ELF-1 (cell line): ENCODE measurements at places on chromosomes 4 and X.

DNA sequence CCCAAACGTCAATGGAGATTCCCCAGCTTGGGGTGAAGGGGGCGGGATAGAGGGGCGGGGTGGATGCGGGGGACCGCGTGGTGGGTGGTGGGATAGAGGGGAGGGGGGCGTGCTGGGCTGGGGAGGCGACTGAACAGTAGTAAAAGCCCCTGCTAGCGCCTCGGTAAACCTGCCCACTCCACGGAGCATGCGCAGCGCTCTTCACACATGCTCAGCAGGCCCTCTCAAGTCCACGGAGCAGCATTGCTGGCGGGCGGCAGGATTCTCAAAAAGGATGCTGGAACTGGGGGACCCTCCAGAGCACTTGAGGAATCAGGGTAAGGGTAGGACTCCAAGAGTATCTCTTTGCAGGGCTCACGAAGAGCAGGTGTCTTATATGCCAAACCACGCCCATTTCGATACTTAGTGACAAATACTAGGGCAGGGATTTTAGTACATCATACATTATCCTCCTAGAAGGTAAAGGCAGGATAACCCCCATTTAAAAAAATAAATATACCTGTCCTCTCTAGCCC is 378 bp upstream of the RPS6KA6 start:
- DNase-seq = peak; percentile 59

GRCh38 chr4:155688211-155688610 is 21.6 kb downstream of the GUCY1A1 start:
- no peak for DNase-seq

DNA sequence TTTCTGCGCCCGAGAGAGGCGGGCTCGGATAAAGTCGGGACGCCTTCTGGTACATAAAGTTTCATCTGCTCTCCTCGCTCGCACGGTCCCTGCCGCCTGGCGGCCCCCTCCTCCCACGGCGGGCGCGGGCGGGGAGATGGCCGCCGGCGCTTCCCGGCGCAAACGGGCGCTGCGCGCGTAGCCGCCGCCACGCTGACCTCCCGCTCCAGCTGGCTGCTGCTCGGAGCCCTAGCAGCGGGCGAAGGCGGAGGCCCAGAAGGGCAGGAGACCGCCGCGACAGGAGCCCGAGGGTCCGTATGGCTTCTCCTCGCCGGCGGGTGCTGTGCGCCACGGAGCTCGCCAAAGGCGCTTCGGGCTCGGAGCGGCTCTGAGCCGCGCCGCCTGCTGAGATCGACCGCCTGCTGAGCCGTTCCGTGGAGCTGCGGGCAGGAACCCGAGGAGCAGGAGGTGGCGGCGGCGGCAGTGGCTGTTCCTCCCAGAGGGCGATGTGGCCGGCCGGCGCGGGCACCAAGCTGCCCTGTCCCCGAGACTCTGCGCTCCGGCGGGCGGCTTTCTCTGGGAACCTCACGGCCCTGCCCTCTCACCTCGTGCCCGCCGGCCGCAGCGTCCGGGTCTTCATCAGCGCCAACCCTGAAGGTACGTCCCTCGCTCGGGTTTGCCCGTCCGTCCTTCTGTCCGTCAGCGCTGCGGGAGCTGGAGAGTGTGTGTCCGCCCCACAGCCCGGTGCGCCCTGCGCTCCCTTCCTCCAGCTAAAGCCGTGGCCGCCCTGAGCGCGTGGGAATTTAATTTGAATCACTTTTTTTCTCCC is at the start of gene NWD2:
Gene NWD2, plus strand, starts transcription at position 161 of the 808 bp plus-strand sequence. Its CDS starts 325 bp downstream, at position 486.
- DNase-seq = peak; percentile 64

DNA sequence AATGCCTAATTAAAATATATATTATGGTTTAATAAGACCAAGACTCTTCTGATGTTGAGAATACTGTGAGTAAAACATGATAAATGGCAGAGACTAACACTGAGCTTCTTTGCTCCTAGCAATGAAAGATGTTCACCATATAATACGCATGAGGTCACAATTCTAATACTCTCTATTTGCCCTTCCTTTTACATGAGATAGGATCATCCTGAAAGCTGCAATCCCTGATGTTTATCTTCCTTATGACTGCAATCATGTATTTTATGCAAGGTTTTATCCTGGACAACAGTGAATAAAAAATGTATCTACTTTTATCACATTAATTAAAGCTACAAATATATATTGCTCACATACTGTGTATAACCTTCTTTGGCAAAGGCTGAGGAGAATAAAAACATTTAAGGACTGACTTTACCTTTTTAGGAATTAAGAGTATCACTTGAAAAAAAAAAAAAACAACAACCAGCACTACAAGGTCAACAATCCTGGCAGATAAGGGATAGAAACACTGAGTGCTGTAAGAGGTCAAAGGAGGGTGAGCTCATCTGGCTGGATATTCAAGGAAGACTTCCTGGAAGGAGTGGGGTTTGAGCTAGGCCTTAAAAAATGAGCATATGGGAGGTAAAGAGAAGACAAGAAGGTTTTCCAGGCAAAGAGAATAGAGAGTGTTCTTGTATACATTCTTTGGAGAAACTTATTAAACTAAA is 99.9 kb downstream of the AREG start:
- no peak for DNase-seq

DNA sequence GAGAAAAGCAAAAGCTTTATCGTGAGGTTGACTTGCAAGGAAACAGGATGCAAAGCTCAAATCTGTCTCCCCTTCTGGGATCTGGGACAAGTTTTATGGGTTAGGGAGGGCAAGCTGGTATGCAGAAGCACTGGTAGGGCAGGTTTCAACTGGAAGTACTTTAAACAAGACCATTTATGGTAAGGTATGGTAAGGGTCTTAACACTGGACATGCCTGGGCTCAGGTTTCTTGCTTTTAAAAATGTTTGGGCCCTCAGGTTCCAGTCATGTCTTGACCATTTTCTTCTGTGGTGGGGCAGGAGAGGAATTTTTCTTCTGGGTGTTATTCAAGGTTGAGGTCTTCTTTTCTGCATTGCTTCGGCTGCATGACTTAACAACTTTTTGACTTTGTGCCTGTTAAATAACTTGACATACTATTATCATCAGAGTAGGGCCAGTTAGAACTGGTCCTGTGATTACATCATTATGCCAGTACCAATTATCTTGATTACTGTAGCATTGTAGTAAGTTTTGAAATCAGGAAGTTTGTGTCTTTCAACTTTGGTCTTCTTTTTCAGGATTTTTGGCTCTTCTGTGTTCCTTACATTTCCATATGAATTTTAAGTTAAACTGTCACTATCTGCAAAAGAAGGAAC is 33.7 kb downstream of the CD38 start:
- peak; percentile 78 for DNase-seq

DNA sequence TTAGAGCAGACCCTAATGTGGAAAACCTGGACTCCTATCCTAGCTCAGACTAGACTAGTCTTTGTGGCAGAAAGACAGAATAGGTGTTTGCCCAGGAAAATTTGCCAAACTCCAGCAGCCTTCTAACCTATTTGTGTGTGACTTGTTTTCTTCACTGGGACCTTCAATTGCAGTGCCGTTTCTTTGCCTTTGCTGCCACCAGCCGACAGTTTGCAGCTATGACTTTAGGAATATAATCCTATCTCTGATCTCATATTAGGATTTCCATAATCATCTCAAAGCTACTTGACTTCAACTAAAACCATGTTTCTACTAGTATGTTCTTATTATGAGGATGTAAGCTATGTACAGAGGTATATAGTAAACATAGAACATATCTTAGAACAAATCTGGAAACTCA is 60.2 kb upstream of the PGAM4 start:
- DNase-seq = peak; percentile 23

DNA sequence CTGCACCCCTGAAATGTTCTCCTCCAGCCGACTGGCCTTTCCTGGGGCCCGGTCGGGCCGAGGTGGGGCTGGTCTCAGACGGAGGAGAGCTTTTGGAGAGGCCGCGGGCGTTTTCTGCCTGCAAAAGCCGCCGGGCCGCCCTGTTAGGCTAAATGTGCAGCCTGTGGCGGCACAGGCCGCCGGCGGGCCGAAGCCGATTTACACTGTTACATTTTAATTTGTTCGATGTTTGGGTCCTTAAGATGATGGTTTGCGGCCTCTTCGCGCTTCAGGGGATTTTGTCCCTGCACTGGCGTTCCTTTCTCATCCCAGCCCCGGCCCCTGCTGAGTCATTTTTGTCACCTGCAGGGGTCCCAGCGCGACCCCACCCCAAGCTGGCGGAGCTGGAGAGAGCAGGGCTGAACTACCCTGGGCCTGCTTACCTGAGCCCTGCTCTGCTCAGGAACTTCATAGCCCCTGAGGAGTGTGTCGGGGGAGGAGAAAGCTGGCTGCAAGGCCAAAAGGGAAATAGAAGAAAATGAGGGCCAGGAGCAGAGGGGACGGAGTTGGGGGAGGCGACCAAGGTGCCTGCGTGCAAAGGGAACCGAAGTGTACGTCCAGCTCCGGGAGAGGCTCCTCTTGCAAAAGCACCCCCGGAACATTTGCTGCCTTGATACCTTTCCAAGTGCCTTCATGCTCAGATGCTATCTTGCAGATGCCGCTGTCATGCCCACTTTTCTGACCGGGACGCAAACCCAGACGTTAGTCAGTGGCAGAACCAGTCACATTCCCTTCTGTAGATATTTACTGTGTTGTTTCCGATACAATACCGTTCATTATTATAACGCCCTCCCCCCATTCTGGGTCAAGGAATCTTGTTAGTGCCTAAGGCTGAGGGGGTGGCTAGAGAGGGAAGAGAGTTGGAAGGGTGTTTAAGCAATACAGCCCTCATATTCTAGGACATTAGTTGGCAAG is 977 bp upstream of the RBBP7 start:
- DNase-seq = peak; percentile 90

GRCh38 chr4:163976588-163976987 is 482.1 kb downstream of the TMA16 start:
- DNase-seq = no peak

DNA sequence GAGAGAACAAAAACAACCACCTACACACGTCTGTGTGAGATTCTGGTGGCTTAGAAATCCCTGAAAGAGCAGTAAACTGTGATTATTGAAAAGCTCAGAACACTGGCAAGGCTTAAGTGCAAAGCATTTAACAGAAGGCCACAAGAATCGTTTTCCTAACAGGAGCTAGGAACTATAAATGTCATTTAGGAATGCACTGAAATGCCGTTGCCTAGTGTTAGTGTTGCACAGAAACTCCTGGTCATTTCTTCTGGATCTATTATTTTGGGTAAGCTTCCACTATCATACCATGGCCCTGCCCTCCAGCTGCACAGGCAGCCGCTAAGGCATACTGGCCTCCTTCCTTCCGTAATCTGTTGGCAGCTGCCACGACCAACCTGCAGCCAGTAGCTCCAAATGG is 923.2 kb downstream of the NLGN4X start:
- DNase-seq = no peak

- no peak for DNase-seq
Observed at GRCh38 chr4:87943660-87944149, 31.8 kb upstream of the SPP1 start.

DNA sequence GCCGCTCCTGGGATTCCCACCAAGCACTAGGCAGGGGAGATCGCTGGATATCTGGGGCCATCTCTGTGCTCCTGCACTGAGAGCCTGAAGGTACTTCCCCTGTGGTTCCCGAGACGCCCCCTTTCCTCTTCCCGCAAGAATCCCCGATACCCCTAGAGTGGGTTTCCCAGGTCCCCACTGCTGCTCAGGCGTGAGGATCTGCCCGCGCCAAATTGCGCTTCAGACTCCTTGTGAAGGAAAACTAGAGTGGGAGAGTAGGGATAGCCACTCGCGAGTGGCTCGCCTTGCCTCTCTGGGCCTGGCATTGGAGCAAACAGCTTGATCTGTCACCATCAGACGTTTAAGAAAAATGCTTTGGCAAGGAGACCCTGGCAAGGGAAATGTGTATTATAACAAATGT is 1.5 kb downstream of the IL1RAPL2 start:
- no peak for DNase-seq

GRCh38 chrX:3440981-3441380 is 94.5 kb upstream of the MXRA5 start:
- DNase-seq = no peak

DNA sequence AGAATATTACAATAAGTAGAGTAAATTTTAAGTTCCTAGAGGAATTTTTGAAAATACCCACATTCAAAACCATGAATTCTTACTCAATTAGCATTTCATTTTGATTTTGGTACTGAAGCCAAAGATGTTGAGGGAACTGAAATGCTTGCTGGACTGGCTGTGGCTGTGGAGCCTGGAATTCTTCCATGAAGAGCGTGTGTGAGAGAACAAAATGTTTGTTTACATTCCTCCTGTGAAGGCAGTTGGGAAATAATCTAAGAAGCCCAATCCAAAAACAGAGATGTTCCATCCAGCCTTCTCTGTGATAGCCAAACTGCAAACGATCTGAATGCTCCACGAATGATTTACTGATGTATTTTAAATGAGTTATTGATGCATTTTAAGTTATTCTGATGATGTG is 3.8 kb upstream of the ADH1B start:
- no peak for DNase-seq

DNA sequence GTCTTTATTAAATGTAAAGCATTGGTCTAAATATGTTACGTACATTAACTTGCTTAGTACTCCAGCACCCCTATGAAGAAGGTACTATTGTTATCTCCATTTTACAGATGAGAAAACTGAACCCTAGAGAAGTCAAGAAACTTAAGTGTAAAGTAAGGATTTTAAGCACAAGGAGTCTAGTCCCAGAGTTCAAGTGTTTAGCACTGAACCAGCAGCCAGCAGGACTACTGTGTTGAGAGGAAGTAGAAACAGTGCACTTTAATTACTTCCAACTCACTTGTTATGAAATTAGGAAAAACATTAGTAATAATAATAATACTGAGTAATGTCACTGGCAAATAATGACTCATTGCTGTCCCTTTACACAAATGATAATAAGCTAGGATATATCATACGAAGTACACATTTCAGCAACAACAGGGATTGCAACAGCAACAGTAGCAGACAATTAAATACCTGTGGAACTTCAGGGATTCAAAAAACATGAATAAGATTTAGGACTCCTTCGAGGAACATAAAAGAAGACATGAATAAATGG is 548.1 kb upstream of the HS3ST1 start:
- no peak for DNase-seq

DNA sequence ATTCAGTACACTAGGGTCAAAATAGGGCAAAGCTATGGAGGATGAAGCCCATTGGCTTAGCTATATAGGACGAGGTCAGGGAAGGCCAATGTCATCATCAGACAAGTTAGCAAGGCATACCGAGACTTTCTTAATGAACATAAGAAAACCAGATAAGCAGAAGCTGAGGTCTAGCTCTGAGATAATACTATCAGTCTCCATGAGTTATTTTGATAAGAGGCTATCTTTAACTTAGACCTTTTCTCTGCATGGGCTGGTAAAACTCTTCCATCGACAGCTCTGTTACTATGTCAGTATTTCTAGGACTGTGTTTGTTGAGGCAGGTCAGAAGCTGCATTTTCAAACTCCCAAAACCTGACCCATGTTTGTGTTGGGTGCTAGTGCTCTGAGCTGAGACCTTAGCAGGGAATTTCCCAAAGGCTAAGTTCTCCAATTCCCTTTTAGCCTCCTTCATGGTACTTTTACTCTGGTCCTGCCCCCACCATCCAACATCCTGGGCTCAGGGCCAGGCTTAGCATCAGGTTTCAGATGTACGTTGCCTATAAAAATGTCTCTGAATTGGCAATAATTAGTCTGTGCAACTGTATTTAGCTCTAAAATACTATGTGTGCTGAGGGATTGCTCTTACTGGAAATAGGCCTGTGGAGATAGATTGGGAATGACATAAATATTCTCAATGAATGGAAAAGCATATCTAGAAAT is 29.3 kb upstream of the LRAT start:
- no peak for DNase-seq
